ENCODE measurements at places on chromosomes 5 and 9. TPM values are rescaled to one million over a fixed set of nuclear protein-coding genes. Genes with fewer than 3 reads are reported as not detected.

PDE8B gene
- 4.0 TPM for polyA plus RNA-seq

IFNA13 gene
- 0.12 TPM for polyA plus RNA-seq

GALNT12 gene
- 45.6 TPM for polyA plus RNA-seq

CORO2A gene
- 57.6 TPM for polyA plus RNA-seq

PCDHGA7 gene
- polyA plus RNA-seq = 0.69 TPM

SLC6A19 gene
- 295 TPM for polyA plus RNA-seq

FRRS1L gene
- polyA plus RNA-seq = 9.1 TPM

GHR gene
- 10.5 TPM for polyA plus RNA-seq

SLC28A3 gene
- 0.81 TPM for polyA plus RNA-seq

IFNB1 gene
- not detected for polyA plus RNA-seq

PCDHB4 gene
- 1.6 TPM for polyA plus RNA-seq

PCDHA1 gene
- 0.55 TPM for polyA plus RNA-seq

- DNase-seq = no peak
Observed at GRCh38 chr5:125317536-125317995, 571.1 kb upstream of the ZNF608 start.

DNA sequence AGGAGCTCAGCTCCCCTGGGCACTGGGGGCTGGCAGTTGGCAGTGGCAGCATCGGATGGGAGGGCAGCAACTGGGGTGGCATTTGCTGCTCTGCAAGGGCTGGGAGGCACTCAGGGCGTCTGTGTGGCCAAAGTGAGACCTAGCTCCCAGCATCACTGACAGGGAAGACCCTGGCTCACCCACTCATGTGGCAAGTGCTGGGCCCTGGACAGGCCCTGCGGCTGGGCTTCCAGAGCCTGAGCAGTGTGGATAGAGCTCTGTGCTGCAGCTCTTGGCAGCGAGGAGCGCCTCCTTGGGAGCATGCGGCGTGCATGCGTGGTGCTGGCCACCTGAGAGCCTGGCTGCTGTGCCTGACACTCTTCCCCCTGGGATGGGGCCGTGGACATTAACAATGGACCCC, 10.2 kb downstream of the CEP72 start:
- DNase-seq = no peak

DNA sequence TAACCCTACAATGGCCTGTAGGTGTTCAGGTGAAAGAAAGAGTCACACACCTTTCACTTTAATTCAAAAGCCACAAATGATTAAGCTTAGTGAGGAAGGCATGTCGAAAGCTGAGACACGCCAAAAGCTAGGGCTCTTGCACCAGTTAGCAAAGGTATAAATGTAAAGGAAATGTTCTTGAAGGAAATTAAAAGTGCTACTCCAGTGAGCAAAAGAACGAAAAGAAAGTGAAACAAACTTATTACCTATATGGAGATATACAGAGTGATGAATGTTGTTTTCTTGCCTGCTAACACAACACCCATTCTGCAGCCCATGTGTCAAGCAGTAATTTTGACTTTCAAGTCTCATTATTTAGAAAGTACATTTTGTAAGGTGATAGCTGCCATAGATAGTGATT, 254.2 kb upstream of the SLC24A2 start:
- DNase-seq = no peak

- DNase-seq = no peak
Observed at GRCh38 chr5:80703747-80704146, 49.0 kb upstream of the DHFR start.

- DNase-seq = no peak
Observed at GRCh38 chr9:71490810-71491209, 277.5 kb downstream of the CEMIP2 start.

- peak; percentile 22 for DNase-seq
Observed at GRCh38 chr5:142590451-142591231, 95.2 kb downstream of the FGF1 start.

DNA sequence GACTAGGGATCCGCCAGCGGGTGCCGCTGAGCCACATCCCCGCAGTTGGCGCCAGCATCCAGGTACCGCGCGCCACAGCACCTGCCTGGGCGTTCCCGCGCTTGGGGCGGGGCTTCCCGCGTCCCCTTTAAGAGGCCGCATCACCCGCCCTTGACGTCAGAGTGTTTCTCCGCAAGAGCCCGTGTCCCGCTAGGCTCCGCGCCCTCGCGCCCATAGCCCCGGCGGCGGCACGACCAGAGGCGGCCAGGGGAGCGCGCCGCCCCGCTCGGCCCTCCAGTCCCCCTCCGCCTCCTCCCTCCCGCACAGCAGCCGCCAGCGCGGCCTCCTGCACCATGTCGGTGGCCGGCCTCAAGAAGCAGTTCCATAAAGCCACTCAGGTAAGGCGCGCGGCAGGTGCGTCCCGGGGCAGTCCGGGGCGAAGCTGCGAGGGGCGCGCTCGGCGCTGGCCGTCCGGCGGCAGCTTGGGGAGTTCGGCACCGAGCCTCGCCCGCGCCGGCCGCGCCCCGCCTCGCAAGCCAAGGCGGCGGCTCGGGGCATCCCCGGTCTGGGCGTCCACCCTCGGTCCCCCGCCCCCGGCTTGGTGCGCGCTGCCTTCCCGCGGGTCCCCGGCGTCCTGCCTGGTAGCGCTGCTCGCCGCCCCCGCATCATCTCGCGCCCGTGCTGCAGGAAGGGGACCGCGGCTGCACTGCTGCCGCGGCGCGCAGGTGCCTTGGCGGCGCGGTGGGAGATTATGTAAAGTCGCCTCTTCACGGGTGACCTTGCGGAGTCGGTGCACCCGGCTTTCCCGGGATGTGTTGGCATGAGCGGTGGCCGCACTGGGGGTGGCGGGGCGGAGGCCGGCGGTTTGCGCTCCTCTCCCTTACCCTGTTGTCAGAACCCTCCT, at the start of gene SH3GL2:
TSS of gene SH3GL2 (plus strand) at position 156 of the 883 bp plus-strand sequence.
- DNase-seq = peak; percentile 27

- DNase-seq = peak; percentile 52
Observed at GRCh38 chr5:173883347-173883924, 4.7 kb upstream of the CPEB4 start.

- no peak for DNase-seq
Observed at GRCh38 chr9:15735083-15735857, 182.4 kb downstream of the CCDC171 start.

DNA sequence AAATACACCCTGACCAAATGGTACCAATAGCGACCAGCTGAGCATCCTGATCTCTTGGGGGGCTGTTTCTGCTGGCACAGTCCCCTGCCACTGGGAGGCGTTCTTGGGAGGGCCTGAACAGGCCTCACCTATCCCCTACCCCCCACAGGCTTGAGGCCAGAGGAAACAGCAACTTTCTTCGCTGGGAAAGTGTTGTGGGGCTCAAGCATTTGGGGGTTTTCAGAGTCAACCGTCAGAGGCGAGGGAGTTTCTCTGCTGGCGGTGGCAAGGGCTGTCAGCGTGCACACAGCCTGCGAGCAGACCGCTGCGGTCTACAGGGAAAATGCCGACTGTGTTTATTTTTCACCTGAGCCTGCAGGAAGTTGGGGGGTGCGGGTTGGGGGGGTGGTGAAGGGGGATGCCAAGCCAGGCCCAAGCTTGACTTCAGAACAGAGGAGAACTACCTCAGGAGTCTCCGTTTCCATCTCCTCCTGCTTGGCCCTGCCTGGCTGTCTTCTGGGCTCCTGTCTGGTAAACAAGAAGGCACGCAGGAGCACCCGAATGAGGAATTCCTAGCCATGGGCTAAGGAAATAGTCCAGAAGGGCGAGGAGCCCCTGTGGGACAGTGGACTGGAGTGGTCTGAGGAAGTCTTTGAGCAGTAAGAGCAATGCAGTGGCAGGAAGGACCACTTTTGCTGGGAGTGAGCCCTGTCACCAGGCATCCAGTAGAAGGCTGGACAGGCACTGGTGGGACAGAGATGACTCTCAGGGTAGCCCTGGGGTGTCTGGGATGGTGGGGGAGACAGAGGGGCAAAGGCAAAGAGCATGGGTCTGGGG, 18.1 kb downstream of the TCF7 start:
- DNase-seq = no peak

- no peak for DNase-seq
Observed at GRCh38 chr9:94918038-94918753, 191.7 kb downstream of the AOPEP start.

GRCh38 chr9:124278054-124278540, 20.3 kb downstream of the NEK6 start:
- no peak for DNase-seq

DNA sequence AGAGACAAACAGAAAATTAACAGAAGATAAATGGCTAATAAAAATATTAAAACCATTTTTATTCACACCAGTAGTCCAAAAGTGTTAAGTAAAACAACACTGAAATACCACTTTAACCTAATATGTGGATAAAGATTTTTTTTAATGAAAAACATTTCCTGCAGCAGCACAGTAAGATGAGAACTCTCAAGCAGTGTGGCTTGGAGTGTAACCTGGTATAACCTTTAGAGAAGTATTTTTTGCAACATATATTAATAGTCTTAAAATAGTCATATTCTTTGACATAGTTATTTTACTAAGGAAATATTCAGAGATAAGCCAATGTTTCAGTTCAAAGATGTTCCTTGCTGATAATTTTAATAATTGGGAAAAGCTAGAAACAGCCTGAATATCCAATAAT, 644.4 kb downstream of the PDE4D start:
- DNase-seq = no peak

DNA sequence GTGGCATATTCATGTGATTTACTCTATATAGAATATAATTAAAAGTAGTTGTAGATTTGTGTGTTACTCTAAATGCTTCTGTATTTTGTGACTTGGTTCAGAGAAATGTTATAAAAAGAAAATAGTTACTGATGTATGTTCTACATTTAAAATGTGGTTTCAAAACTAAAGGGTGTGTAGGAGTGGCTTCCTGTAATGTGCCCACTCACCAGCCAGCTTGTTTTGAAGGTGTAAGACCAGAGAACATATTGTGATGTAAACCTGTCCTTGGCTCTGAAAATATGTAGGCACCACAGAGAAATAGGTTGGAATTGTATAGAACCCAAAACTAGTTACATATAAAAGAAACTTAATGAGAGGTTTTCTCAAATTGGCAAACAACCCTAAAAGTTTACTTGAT, 51.2 kb upstream of the ARRDC3 start:
- no peak for DNase-seq

DNA sequence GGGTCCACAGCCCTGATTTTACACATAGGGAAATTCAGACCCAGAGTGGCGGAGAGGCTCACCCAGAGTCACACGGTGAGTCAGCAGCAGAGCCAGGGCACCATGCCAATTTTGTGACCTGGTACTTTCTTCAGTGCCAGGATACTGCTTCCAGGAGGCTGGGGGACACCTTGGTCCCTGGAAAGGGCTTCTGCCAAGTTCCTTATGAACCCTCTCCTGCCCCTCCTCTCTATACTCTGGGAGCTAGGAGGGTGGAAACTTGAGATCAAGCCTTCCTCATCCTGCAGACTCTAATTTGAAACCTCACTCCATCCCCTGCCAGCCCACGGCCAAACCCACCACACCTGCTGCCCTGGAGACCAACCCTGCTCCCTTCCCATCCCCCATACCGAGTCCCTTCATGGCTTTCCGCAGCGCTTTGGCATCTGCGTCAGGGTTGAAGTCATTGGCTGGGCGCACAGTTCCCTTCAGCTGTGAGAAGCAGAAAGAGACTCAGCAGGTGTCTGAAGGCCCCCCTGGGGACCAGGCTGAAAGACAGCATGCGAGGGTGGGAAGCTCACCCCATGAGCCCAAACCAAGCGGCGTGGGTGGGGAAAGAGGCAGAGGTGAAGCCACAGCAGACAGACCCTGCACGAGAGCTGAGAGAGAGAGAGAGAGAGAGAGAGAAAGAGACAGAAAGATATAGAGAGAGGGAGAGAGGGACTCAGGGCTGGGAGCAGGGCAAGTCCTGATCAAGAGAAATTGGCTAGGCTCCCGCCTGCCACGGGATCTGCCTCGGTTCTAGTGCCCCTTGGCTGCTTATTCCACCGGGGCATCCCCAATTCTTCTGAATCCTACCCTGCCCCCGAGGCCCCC, 33.5 kb downstream of the ANXA6 start:
- DNase-seq = no peak

- no peak for DNase-seq
Observed at GRCh38 chr9:99601571-99602111, 220.0 kb upstream of the NR4A3 start.

- DNase-seq = no peak
Observed at GRCh38 chr5:110663525-110663924, 62.9 kb downstream of the TMEM232 start.

DNA sequence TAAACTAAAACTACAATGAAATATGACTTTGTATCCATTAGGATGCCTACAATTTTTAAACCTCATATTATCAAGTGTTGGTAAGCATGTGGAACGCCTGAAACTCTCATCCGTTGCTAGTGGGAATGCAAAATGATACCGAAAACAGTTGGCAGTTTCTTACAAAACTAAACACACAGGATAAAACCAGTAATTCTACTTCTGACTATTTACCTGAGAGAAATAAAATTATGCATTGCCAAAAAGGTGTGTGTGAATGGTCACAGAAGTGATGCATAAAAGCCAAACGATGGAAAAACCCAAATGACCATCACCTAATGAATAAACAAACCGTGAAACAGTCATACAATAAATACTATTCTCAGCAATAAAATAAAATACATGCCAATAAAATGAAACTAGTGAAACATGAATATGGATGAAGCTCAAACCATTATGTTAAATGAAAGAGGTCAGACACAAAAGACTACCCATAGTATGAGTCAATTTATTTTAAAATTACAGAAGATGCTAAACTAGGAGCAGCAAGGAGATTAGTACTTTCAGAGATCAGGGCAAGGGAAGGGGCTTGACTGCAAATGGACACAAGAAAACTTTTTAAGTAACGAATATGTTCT, 13.4 kb downstream of the AUH start:
- DNase-seq = no peak

DNA sequence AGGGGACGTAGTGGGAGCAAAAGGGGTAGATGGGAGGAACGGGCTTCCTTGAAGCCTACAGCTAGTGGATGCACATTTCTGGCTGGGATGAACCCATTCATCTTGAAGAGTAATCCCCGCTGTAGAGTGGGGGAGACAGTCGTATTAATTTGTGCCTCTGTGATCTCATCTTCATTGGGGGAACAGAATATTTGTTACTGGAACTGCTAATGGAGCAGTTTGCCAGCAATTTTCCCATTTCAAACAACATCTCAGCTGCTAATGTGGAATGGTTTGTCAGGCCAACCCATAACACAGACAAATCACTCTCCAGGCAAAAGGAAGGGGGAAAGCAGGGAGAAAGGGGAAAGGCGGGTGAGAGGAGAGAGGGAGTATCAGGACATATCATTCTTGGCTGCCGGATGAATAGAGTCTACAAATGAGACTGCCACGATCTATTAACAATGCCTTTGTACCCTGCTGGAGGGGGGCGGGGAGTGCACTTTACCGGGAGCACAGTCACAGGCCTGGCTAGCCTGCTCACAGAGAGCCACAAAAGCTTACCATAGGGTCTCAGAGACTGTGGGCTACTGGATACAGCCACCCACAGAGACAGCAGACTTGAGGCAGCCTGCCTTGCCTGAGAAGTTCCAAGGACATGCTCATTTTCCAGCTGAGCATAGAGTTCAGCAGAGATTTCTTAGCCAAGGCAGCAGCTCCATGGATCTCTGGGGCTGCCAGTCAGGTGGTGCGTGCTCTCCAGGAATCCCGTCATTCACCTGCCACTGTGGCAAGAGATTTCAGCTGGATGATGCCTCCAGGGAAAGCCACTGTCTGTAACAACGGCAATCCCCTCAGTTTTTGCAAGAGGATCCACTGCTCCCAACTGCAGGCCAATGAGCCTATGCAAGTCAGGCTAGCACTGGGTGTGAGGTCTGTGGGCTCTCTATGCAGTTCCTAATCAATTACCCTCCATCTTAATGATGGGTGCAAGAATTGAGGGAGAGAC, 217.7 kb upstream of the PANK3 start:
- DNase-seq = peak; percentile 26

Data from large intestine (tissue), 12 donors.